ENCODE measurements at places on chromosomes 11 and 22.

- DNase-seq: no peak
Measured at GRCh38 chr22:36267058-36267457, 14.1 kb downstream of the APOL1 start.

- peak; percentile 89 for DNase-seq
Measured at GRCh38 chr22:37198258-37199102, 10.4 kb upstream of the C1QTNF6 start.

GRCh38 chr11:94722735-94723134, 45.4 kb upstream of the AMOTL1 start:
- DNase-seq: no peak

DNA sequence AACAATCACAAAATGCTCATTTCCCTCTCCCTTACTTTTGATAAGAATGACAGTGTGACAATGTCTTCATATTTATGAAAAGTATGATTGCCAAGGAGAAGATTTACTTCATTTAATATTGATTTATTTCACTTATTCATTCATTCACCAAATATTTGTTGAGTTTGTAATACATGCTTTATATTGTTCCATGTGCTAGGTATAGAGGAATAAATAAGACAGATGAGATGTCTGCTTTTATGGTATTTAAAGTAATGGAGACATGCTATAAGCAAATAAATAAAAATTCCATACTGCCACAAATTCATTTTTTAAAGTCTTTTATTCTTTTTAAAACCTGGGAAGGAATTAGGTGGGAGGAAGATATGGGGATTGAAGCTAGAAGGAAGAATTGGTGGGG, 289.4 kb downstream of the GUCY1A2 start:
- no peak for DNase-seq

DNA sequence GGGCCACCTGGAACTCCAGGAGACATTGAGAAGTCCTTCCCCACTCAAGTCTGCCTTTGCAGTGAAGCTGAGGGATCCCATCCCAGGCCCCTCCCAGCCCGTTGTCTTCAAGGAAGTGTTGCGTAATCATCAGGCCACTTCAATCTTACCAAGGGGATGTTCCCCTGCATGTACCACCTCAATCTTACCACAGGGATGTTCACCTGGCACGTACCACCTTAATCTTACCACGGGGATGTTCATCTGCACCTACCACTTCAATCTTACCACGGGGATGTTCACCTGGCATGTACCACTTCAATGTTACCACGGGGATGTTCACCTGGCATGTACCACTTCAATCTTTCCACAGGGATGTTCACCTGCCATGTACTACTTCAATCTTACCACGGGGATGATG, 108.0 kb upstream of the SYN3 start:
- DNase-seq: no peak

- DNase-seq: no peak
Measured at GRCh38 chr11:129252621-129253020, 60.5 kb upstream of the ARHGAP32 start.

GRCh38 chr11:7467652-7468051, 17.7 kb upstream of the OLFML1 start:
- no peak for DNase-seq

DNA sequence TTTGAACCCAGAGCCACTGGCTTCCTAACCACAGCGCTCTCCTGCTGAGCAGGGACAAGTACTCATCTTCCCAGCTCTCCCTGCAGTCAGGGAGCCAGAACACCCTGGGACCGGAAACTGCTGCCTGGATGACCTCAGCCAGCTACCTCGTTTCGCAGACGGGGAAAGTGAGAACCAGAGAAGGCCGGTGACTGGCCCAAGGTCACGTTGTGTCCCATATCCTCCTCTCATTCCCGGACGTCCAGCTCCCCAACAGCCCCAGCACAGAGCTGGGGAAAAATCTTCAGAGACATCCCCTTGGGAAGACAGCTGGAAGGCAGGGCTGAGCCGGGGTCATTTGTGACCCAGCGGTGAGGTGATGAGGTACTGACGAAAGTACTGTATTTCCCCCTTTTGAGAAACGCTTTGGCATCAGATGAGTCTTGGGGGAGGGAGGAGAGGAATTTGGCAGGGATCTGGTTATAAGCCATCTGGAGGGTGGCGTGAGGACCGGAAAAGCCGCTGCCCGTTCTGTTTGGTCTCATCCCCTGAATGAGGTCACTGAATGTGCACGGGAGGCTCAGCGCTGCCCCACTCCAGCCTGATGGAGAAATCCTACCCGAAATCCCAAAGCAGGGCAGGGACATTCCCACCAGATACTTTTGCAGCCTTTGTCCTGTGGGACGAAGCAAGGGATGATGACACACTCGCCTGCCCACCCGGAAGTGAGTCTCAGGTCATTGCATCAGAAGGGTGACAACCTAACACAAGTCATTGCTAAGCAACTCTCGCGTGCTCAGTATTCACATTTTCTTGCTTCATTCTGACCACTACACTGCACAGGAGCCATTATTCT, 41.1 kb downstream of the LIF start:
- no peak for DNase-seq

DNA sequence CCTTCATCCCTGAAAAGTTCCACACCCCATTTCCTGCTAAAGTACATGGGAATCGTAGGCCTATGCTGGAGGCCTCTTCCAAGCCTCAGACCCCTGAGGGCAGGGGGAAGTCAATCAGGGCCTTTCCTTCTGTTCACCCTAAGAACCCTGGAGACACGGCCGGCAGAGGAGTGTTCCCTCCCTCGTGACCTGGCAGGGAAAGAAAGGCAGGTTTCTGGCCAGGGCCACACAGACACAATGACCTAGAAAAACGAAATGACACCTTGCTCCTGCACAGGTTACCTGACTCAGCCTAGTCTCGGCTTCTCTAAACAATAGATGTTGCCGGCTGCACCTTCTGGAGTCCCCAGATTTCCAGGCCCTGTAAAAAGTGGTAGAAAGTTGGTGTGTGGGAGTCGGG, 60.6 kb upstream of the CADM1 start:
- DNase-seq: no peak

DNA sequence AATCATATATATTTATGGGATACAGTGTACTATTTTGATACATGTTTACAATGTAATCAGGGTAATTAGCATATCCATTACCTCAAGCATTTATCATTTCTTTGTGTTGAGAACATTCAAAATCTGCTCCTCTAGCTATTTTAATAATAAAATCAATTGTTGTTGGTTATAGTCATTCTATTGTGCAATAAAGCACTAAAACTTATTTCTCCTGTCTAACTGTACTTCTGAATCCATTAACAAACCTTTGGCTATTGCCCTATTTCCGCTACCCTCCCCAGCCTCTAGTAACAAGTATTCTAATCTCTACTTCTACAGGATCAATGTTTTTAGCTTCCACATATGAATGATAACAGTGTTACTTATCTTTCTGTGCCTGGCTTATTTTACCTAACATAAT, 15.3 kb upstream of the USP2 start:
- no peak for DNase-seq
